Stimulated activated CD8-positive, alpha-beta memory T cell treated with anti-CD3 and anti-CD28 coated beads, Interleukin-7, amount 100 ng/mL, for 1 hour (primary cell): ENCODE measurements at places on chromosomes 2 and 18.

GRCh38 chr18:66641056-66641455 is 37.2 kb upstream of the CDH19 start:
- no peak for DNase-seq

DNA sequence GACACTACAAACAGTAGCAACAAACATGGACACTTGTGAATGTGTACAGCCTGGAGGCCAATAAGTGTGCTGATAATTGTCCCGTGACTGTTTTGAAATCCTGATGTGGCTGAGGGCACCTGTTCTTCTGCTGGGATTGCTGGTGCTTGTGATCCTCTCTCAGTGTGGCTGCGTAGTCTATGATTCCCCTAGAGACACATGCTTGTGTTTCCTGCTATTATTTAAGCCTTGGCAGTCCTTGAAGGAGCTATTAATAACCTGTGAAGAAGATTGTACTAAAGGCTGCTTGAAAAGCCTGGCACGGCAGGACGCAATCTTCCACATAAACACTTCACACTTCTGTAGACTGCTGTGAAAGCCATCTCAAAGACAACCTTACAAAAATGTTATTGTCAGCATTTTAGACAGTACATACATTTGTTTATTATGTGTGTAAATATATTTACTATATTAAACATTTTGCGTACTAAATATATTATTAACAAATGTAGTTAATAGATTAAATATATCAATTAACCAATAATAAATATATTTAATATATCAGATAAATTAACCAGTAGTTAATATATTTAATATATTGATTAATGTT is 71.4 kb downstream of the GALR1 start:
- DNase-seq = no peak

DNA sequence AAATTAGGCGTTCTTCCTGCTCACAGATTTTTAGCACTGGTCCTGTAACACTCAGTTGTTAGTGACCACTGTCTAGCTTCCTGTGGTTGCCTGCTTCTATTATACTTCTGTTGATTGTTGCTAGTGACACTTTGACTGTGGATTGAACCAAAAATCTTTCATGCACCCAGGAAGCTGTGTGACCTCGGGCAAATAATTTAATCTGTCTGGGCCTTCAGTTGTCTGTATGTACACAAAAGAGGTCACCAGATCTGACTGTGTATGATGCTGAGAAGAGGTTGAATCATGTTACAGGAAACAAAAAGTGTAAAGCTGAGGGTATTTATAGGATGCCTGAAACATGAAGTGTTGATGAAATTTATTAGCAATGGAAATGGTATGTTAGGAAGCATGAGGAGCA is 12.7 kb downstream of the ICOS start:
- DNase-seq = no peak

DNA sequence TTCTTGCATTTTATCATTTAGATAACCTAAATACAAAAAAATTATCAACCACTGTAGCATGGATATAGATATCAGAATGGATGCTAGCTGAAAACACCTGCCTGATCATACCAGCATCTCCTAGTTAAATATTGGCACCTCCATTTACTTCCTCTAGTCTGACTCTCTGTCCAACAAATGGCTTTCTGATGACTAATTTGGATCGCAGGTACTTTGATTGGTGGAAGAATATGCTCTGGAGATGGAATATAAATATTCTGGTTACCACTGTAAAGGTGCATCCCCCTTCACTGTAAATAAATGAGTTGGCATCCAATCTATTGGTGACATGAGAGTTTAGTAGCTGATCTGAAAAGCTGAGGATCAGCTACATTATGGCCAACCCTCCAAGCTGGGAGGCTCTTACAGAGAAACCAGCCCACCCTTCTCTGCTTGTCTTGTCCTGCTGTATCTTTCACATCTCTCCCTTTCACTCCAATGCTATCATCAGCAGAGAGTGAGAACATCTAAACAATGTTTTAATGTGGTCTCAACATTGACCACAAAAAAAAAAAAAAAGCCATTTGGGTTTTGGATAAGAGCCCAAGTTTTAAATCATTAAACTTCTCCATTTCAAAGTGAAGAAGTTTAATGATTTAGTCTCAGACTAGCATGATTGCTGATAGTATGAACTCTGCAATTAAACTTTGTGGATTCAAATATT is 90.5 kb downstream of the PMAIP1 start:
- no peak for DNase-seq

DNA sequence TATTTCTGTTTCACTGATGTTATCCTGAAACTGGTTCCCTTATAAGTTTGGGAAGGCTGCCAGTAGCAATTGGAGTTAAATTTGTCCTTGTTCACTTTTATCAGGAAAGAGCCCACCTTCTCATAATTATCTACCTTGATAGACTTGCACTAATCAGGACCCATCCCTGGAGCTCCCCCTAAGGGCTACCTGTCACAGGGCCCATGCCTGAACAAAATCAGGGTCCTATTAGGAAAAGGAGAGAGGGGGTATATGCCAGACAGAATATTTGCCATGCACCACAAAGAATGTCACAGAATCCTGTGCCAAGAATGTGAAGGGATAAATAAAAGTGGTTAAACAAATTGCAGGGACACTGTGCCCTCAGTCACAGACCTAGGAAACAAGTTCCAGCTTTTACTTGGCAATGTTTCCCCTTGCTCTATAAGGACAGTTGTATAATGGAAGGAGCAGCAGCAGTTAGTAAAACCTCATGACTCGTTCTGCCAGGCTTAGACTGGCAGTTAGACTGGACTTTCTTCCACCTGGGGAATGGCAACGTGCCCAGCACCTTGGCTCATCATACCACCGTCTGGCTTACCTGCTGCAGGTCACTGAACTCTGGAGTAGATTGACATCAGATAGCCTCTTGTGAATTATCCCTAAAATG is 32.3 kb upstream of the VWC2L start:
- DNase-seq = no peak

- no peak for DNase-seq
Observed at GRCh38 chr2:70706026-70706795, 61.8 kb downstream of the ADD2 start.

GRCh38 chr2:239815671-239816070 is 209.5 kb downstream of the NDUFA10 start:
- DNase-seq = no peak

DNA sequence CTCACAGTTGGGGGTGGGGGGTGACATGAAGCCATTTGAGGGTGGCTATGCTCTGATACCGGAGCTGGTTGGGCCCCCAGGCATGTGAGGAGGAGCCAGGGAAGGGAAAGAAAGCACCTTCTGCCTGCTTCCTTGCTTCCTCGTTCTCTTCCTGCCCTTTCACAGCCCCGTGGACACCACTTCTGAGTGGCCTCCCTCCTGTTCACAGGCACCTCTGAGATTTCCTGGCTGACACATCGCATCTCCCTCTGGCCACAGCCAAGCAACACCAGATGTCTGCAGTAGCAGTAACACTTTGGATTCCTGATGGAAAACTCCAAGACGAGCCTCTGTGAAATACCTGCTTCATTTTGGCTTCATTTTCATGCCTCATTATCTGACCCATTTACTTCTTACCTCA is 64.7 kb upstream of the ST3GAL5 start:
- no peak for DNase-seq

DNA sequence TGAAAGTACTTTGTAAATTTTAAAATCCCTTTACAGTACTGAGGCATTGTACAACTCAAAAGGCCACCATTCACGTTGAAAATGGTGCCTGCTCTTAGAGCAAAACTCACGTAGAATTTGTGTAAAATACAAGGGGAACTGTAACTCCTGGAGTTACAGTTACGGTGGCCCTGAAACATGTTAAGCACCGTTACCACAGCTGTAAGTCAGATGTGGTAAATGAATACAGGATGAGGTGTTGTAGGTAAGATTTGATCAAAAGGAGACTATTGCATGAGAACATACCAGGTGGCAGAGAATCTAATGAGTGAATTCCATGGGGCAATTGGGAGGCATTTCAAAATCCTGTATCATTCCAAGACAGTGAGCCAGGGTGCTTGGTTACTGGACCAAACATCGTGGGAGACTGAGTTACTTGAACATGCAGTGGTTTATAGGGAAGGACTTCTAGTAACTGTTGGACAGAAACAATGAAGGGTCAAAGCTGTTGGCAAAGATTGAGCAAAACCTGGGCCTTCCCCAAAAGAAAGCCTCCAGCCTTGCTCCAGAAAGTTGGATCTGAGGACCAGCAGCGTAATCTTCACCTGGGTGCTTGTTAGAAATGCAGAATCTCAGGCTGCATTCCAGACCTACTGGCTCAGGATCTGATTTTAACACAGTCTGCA is 535.8 kb upstream of the POU3F3 start:
- DNase-seq = no peak

- no peak for DNase-seq
Observed at GRCh38 chr2:106288873-106289272, 94.8 kb upstream of the UXS1 start.

DNA sequence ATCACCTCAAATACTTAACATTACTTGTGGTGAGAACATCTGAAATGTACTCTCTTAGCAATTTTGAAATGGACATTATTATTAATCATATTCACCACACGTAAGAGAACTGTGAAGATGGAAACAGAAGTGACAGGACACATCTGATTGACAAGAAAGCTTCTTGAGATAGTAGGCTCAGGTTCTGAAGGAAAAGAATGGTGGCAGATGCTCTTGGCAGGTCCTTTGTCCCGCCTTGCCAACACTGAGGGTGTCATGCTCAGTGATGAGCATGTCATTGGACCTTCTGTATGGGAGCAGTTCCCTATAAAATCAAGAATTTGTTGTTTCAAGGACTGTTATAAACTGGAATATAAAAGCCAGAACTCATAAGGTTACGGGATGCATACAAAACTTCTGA is 428.1 kb downstream of the THSD7B start:
- DNase-seq = no peak

DNA sequence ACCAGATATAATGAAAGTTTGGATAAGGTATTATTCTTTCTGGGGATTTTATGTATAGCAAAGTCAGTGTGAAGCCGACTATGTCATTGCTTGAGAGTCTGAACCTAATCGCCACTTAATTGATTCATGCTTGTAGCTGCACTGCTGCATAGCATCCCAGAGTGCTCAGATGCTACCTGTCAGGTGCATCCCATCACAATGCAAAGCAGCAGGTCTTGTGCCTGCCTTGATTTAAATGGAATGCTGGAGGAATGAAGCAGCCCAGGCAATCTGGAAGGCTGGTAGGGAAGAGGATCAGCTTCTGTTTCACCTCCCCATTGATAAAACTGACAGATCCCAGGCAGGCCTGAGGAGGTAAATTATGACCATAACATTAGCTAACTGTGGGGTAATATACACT is 40.4 kb upstream of the ATIC start:
- no peak for DNase-seq

- no peak for DNase-seq
Observed at GRCh38 chr2:17916584-17916983, 38.1 kb downstream of the KCNS3 start.

DNA sequence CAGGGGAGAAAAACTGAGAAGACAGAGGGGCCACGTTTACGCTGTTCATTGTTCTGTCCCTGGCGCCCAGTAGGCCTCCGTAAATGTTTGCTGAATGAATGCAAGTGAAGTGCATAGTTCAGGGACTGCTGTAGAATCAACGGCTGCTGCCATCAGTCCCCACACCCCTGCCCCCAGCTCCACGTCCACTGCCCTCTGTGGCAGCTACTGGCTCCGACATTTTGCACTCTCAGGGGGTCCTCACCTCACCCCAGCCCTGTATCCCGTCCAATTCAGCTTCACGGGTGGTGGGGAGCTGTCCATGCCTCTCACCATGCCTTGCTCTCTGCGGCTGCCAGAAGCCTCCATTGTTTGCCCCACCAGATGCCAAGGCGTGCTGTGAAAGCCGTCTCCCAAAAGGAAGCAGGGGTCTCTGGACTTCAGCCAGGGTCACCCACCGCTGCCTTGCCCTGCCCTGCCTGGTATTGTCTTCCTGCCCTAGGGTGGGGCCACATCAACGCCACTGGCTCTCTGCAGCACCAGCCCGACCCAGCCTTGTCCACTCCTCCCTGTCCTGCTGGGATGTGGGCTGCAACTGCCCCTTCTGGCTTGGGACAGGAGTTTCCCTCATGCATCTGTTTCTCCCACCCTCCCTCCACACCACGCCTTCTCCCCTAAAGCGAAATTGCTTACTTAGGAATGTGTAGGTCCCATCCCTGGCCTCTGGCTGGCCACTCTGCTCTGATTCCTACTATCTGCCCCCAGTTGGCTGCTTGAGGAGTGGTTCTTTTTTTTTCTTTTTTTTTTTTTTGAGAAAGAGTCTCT is 86.0 kb downstream of the RHOB start:
- DNase-seq = no peak

GRCh38 chr2:223101340-223102039 is 49.5 kb downstream of the KCNE4 start:
- no peak for DNase-seq

DNA sequence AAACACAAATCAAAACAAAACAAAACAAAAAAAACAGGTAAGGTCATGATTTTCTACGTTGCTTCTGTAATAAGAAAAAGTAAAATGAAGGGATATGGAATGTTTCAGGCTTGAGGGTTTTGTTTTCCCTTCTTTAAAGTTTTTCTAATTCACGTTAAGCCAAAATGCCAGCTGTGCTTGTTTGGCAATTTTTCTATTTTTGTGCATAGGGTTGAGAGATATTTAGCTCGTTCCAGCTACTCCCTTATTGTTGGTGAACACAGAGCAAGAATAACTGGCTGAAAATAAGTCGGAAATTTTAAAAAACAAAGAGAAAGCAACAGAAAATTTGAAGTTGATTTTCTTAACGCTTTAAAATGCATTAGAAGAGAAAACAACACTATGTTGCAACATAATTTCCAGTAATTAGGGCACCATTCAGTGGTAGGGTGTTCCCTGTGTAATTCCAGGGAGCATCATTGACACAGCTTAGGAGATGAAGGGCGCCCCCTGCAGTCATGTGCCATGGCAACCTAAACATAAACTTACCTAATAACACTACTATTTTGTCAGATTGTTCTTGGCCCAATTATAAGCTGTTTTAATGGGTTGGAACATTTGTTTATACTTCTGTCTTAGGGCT is 99.5 kb downstream of the DTNA start:
- DNase-seq = no peak

DNA sequence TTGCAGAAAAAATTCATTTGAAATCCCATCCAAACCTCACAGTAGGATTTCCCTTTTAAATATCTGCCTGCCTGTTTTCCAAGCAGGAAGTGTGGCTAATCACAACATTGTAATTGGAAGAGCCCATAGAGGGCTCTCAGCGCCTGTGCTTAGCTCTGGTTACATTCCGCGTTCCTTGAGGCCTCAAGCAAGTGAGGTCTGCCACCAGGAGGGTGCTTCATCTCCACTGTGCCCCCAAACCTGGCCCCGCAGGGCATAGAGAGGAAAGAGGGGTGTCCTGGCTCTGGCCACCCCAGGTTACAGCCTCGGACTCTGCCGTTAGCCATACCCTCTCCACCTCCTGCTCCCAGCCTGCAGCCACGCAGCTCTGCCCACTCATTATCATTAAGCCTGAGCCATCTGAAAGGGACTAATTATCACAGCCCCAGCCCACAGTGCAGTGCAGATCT is 214.8 kb downstream of the SP3 start:
- no peak for DNase-seq

- DNase-seq = no peak
Observed at GRCh38 chr2:119478978-119479295, 45.3 kb downstream of the SCTR start.
